ENCODE measurements at places on chromosomes 6 and 20. TPM values are rescaled to one million over a fixed set of nuclear protein-coding genes. Genes with fewer than 3 reads are reported as not detected.

DNA sequence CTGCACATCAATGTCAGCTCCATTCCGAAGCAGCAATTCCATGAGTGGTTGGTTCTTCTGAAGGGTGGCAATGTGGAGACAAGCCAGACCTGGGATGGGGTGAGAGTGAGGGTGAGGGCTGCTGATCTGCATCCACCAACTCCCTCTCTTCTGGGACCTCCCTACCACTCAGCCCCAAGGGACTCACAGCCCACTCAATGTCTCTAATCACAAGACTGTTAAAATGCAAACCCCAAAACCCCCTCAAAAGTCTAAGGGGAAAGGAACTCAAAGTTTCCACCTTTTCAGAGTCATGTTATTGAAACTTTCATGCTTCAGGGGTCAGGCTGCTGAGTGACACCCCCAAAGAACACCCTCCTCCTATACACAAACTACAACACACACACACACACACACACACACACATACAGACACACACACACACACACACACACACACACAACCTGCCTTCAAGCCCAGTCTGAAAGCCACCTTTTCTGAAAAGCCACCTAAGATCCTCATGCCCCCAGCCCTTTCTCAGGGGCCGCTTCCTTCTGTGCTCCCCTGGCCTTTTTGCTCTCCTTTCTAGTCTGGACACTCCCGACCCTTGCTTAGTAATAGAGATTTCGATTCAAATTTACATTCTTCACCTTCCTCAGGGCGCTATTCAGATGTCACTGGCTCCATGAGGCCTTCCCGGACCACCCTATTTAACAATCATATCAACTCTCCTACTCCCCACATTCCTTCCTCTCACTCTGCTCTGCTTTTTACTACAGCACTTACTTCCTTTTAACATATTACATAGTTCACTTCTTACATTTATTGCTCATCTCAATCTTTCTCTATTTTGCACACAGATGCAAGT is 3.3 kb upstream of the SLC35B2 start:
- no peak for DNase-seq

- peak; percentile 69 for DNase-seq
Measured at GRCh38 chr6:34237316-34237721, 646 bp downstream of the HMGA1 start.

DNA sequence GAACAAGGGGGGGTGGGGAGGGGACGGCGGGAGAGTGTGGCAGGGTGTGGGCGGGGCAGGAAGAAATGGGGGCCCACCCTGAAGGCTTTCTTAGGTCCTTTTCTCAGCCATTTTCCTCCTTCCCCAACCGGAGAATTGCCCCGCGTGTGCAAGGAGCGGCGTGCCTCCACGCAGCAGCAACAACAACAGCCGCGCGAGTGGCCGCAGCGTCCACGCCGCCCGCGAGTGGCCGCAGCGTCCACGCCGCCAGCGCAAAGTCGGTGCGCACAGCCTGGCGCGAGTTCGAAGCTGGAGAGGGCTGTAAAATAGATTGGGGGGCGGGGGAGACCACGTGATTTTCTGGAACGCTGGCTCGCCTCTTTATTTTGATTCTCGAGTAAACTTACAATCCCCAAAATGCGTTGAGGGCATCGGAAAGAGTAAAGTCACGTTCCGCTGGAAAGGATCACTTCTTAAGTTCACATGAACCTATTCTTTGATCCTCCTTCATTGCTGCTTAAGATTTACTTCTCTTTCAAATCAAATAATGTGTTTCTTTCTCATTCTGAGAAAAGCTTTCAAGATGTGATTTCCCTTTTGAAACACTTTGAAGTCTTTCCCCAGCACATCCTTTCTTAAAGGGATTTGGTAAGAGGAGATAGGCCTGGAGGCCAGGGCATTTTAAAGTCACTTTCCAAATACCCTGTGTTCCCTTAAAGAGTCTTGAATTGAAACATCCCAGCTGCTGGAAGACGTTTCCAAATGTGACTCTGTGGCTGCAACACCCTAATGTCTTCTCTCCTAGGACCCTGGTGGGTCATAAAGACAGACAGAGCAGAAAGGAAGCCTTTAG is 66.7 kb upstream of the ZNF217 start:
- peak; percentile 69 for DNase-seq

DNA sequence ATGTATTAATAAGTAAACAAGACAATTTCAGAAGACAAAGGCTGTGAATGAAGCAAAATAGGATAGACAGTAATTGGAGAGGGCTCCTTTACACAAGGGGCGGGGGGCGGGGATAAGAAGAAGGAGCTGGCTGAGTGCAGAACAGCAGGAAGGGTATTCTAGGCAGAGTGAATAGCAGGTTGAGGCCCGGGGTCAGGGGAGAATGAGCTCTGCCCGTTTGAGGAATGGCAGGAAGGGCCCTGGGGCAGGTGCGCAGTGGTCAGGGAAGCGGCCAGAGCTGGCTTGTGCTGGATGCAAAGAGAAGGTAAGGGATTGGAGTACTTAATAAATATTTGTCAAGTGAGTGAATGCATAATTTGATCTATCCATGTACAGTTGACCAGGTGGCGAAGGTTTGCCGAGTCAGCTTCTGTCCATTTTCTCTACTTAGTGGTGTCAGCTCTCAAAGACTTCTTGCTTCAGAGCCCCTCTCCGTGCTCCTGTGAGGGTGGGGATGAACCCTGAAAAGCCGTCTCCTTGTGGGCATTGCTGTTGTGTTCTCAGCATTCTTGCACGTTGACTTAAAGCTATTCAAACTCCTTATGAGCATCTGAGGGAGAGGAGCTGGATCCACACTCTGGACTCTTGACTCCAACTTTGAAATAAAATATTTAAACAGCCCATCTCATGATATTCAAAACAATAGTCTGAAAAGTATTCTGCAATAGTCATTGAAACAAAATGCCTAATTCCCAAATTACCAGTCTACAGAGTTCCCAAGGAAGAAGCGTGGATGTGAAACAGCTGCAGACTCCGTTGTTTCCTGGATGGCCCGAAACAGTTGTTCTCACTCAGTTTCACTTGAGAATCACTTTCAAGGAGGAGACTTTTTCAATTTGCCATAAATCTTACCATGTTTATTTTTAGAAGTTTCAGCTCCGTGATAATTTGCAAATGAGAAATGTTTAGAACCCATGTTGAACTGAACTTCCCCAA is 105.1 kb downstream of the EDN3 start:
- no peak for DNase-seq

GRCh38 chr6:75223428-75223827 is 17.6 kb upstream of the COL12A1 start:
- no peak for DNase-seq

DNA sequence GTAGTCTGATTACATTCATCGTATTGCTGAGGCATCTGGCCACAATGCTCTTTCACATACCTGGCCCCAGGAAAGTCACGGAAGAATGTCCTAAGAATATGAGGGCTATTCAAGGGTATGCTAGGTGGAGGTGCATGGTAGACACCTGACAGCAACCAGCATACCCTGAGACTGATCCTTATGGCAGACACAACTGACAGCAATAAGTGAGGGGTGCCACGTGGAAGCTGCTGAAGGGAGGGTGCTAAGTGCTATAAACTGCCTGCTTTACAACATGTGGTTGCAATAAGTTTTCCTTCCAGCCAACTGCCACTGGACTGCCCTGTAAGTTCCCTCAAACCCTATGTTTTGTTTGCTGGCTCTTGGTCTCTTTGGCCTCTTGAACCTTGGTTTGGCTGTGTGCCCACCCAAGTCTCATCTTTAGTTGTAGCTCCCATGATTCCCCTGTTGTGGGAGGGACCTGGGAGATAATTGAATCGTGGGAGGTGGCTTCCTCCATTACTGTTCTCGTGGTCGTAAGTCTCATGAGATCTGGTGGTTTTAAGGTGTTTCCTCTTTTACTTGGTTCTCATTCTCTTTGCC is 201.3 kb upstream of the MOCS1 start:
- DNase-seq, result no peak

SLC17A1 gene
- not detected for total RNA-seq

- no peak for DNase-seq
Measured at GRCh38 chr6:16199804-16200203, 38.6 kb upstream of the GMPR start.

- DNase-seq, result no peak
Measured at GRCh38 chr6:82095091-82095490, 152.5 kb downstream of the IBTK start.
